Placental epithelial cell (primary cell): ENCODE measurements at places on chromosomes 5 and 9. TPM values are rescaled to one million over a fixed set of nuclear protein-coding genes. Genes with fewer than 3 reads are reported as not detected.

OR2Y1 gene
- total RNA-seq = not detected in 2 replicates

BARHL1 gene
- not detected in 2 replicates for total RNA-seq

PCAT7 gene
- total RNA-seq = not detected in 2 replicates

NR2F1 gene
- 0.98 and 1.6 TPM in 2 replicates for total RNA-seq

MYO10 gene
- total RNA-seq = 20.4 and 36.8 TPM in 2 replicates

SPATA31E1 gene
- total RNA-seq = not detected in 2 replicates

SCGB3A1 gene
- not detected in 2 replicates for total RNA-seq

CCNJL gene
- under 0.01 TPM in 1 of 2 replicates, not detected in the other for total RNA-seq

OGN gene
- total RNA-seq = not detected in 2 replicates

RHOBTB3 gene
- total RNA-seq = 368 and 392 TPM in 2 replicates

SNCB gene
- total RNA-seq = not detected in 2 replicates

C5orf22 gene
- 11.8 and 23.7 TPM in 2 replicates for total RNA-seq
